ENCODE measurements at places on chromosomes 5 and 9.

GRCh38 chr5:150731669-150732242 is 27.1 kb downstream of the DCTN4 start:
- no peak for DNase-seq

- peak; percentile 82 for DNase-seq
Observed at GRCh38 chr9:100108559-100108958, 9.5 kb downstream of the INVS start.

GRCh38 chr5:58108511-58108910 is 351.4 kb downstream of the PLK2 start:
- no peak for DNase-seq

DNA sequence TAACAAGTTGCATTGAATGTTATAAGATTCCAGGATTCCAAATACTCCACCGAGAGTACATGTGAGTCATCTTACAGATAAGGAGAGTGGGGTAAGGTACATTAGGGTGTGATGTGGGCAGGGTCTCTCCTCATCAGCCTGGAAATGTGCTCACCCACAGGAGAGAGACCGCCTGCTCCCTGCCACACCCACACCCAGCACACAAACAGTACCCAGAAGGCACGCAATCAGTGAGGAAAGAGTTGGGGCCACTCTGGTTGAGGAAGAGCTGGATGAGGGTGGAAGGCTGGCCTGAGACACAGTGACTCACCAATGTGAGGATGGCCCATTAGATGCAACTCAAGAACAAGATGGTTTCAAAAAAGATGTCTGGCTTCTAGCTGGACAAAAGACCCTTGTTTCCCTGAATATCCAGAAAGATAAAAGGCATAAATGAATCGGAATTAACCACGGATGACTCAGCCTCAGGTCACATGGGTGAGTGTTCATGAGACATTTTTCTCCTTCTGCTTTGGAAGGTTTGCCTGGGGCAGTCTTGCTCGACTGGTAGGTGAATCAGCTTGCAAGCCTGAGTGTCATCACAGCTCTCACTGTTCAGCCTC is 51.1 kb upstream of the LHFPL2 start:
- no peak for DNase-seq

DNA sequence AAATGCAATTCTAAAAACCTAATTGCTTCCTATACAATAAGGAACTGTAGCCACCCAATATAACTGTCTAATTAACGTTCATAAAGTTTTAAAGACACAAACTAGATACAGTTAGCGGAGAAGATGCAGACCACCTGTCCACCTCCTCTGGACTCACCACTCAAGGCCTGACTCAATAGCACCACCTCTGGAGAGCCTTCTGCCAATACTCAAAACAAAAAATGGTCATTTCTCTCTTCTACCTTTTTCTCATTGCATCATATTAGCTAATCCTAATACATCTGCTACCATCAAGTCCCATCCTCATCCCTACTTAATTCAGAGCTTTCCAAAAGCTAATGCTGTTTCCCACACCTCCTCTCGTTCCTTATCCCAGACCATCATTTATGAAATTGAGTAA is 159.9 kb downstream of the MLLT3 start:
- DNase-seq: no peak

GRCh38 chr5:124655251-124655917 is 91.1 kb downstream of the ZNF608 start:
- DNase-seq: no peak

DNA sequence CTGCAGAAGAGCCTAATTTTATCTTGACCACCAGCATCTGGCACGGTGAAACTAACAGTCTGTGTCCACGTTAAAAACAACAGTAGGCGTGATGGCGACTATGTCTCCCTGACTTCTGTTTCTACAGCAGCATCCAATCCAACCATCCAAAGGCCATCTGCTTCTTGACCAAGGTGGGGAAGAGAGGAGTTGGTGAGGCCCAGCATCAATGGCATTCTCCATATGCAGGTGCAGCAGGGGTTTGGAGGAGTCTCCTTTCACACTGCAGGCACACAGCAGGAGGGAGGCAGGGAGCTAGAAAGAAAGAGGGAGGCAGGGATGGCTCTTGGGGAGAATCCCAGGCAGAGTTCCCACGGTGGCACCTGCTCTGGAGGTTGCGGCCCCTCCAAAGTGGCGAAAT is 27.0 kb downstream of the MGAT1 start:
- no peak for DNase-seq

DNA sequence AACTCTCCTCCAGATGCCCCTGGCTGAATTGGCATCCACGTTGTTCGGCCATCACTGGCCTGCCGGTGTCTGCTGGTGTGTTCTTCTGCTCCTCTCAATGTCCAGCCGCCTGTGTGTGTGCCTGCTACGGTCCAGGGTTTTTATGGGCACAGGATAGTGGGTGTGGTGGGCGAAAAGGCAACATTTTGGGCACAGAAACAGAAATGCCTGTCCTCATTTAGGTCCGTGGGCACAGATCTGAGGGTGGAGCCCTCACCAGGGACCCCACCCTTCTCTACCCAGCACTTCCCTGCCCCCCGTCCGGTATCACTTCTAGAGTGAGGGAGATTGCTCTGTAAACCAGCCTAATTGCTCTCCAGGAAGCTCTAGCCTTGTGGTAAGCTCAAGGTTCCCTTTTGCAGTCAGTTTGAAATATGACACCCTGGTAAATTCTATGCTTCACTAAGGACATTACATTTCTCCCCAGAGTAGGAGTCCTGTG is 410.1 kb downstream of the MAT2B start:
- DNase-seq: no peak

DNA sequence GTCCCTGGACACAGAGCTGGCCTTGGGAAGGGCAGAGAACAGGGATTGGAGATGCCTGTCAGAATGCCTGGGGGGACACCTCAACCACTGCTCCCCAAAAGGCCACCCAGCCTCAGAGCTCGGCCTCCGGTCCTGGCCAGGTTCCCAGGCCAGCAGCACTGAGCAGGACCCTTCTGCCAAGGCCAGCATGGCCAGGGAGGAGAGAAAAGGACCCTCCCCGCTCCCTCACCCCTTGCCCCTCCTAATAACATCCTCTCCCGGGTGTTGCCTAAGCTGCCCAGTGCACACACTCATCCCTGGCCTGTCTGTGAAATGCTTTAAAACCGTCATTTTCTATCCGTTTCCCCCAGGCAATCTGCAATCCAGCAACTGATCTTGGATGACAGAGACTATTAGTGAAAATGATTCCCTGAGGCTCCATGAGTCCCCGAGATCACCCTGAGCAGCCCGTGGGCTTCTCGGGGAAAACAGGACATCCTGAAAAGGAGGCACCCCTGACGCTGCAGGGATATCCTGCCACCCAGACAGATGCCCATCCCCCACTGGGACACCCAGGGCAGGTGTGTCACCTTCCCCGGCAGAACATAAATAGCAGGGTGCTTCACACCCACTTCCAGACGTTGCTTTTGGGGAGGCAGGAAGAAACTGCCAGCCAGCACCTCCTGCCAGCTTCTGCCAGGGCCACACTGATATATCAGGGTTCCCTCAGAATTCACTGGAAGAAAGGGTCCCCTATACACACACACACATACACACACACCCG is 75.3 kb downstream of the ADAMTS2 start:
- no peak for DNase-seq

GRCh38 chr5:80659106-80659505 is 4.3 kb upstream of the DHFR start:
- no peak for DNase-seq

DNA sequence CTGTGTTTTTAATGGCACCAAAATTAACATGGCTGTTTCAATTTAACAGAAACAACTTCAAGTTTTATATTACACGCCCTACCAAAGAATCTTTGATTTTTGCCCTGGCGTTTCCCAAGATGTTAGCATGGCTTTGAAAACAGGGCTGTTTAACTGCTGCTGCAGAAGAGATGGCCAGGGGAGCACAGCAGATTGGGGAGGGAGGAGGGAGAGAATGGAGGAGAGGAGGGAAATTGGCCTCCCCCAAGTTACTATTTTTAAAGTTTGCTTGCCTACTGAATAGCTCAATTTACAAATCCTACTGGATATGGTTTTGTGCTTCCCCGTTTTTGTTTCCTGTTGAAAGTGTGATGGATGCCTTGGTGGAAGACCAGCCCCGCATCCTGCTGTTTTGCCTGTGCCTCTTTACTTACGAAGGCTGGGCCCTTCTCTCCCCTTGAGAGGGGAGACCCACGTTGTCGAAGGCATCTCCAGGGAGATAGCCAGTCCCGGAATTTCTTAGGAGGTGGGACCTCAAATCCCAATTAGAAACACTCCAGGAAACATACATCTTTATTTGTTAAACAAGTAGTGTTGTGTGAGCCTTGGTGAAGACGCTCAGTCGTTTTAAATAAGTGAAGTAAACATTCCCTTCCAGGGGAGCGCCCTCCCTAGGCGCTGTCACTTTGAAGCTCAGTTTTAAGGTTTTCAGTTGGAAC is 98.6 kb downstream of the AOPEP start:
- no peak for DNase-seq

DNA sequence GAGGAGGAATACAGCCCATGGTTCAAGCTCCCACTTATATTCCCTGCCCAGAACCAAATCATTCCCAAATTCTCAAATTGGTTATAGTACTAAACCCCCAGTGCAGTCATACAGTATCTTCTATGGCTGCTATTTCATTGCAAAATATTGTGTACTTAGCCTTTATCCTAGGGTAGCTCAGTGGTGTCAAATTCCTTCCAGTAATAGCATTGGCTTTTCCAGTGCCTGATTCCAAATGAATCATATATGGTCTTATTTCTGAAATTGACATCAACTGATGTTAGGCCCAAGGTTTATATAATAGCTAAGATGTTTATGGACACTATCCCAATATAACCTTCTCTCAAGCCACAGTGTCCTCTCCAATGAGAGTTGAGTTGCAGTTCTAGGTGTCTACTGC is 256.7 kb downstream of the NDUFS4 start:
- DNase-seq: no peak

DNA sequence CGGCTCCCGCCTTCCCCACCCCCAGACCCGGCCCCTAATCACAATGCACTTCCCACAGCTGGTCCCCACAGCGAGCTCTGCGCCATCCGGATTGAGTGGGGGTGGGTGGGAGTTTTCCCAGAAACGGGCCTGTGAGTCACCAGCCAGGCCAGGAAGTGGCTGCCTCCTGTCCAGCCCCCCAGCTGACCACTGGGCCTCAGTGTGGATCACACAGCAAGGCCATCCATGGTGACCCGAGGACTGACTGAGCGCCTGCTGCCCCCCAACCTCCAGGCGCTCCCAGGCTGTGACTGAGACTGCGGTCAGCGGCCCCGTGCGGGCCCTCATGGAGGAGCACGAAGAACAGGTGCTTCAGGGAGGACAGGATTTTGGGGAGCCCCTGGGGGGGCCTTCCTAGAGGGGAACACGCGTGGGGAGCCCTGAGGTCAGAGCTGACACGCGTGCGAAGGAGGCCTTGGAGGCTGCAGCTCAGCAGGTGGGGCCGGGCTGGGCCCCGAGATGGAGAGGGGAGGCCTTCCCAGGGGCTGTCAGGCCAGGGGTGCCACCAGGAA is 48.3 kb upstream of the EGFL7 start:
- DNase-seq: no peak

GRCh38 chr5:140346348-140347221 is at the start of gene HBEGF:
Gene HBEGF (minus strand): TSS chr5:140346603. CDS start chr5:140346328, 275 bp downstream.
- DNase-seq: peak; percentile 81

DNA sequence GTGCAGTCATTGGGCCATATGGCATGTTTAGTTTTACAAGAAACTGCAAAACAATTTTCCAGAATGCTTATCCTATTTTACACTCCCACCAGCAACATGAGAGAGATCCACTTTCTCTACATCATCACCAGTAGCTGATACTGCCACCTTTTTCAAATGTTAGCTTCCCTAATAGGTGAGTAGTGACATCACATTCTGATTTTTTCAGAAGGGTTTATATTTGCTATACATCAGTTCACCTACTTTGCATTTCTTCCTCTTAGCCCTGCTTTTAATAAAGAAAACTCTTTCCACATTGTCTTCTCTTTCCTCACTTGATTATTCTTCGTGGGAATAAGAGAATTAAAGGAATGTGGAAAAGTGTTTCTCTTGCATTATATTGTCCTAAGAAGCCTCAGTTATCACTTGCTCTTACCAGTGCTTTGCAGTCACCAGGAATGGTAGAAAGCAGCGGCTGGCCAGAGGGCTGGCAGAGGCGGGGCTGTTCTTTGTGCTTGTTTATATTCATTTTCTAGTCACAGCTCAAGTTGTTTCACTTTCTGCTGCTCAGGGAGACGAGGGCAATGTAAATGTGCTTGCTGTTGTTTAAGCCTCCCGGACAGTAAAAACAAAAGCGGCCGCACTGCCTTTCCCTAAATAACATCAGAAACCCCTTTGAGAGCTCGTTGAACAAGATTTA is 164.8 kb downstream of the HSD17B3 start:
- DNase-seq: peak; percentile 53

DNA sequence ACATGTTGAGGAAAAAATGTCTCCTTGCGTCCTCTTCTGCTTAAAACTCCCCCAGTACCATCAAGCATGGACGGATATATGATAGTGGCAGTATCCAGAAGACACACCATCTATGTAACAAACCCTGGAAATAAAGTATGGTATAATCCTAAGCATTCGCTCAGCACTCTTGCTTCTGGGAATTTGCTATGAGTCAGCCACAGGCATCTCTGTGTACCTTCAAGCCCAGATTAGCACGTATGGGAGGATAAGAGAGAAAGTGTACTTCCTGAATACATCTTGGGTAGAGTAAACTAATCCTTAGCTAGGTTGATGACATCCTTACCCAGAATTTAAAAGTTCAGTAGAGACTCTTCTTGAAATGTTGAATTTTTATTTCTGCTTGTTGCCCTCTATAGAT is 71.2 kb downstream of the GHR start:
- DNase-seq: no peak

DNA sequence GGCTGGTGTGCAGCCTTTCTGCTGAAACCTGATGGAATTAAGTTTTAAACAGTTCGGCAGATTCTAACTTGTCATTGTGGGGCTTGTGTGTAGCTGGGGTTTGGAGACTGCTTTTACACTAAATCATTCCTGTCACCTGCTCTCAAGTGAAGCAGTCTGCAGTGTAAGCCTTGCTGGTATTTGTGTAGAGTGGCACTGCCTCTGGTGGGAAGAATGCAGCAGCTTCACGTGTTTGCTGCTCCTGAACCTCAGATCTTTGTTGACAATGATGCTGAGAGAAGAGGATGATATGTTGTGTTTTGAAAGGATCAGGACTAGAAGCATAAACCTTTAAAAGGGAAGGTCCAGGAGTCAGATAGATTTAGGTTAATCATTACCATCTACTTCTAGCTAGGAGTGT is 88.1 kb downstream of the KDM4C start:
- peak; percentile 31 for DNase-seq

DNA sequence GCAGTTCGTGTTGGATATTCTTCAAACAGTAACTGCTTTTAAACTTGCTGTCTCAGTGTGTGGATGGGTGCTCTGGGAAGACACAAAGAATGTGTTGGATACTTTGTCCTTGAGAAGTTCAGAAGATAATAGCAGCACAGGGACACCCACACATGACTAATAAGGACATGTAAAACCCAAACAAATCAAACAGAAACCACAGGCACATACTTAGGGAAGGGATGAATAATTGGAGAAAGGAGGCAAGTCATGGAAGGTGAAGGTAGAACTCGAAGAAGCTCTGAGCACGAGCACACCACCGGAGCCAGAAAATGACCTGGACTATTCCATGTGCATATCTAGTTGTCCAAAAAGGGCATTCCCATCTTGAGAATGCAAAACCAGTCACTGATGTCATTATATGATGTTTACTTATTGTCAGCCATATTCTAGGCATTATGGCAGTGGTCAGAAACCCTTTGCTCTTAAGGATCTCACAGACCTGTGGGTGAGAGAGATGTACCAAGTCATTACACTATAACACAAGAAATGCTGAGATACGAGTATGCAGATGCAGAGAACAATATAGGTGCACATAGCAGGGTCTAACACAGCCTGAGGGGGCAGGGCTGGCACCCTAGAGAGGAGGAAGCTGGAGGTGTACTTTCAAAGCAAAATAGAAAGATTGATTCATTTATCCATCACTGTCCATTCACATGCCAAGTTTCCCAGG is 152.9 kb downstream of the PIK3R1 start:
- no peak for DNase-seq

- peak; percentile 75 for DNase-seq
Observed at GRCh38 chr5:2278825-2279456, 396.2 kb upstream of the IRX4 start.

Data from brain (organoid and tissue), 16 donors.